ENCODE measurements at places on chromosomes 5 and 9.

DNA sequence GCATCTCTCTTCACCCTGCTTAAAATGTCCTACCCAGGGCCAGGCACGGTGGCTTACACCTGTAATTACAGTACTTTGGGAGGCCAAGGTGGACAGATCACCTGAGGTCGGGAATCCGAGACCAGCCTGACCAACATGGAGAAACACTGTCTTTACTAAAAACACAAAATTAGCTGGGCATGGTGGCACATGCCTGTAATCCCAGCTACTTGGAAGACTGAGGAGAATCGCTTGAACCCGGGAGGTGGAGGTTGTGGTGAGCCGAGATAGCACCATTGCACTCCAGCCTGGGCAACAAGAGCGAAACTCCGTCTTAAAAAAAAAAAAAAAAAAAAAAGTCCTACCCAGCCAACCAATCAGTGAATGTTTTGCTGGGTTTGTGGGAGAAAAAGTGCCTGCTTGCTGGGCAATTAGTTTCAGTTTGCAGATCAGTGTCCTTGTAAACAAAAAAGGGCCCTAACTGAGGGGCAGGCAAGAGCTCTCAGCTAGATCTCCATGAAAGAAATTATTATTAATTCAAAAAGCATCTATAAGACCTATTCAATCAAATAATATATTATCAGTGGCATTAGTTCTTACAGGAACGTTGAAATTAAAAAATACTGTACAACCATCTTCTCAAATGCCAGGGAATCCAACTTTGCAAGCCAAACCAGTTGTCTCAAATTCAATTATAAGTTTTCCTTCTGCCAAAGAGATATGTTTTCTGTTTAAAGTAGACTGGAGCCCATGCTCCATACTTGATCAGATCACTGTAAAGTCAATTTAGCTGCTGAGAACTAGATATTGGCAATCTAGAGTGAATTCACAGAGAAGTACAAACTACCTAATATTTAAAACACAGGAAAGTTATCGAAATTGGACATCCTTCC, 3.9 kb downstream of the MEGF9 start:
- DNase-seq, result peak; percentile 93

GRCh38 chr9:92716557-92716956, 46.6 kb upstream of the IPPK start:
- peak; percentile 66 for DNase-seq

GRCh38 chr9:94867281-94867841, 140.9 kb downstream of the AOPEP start:
- peak; percentile 64 for DNase-seq

DNA sequence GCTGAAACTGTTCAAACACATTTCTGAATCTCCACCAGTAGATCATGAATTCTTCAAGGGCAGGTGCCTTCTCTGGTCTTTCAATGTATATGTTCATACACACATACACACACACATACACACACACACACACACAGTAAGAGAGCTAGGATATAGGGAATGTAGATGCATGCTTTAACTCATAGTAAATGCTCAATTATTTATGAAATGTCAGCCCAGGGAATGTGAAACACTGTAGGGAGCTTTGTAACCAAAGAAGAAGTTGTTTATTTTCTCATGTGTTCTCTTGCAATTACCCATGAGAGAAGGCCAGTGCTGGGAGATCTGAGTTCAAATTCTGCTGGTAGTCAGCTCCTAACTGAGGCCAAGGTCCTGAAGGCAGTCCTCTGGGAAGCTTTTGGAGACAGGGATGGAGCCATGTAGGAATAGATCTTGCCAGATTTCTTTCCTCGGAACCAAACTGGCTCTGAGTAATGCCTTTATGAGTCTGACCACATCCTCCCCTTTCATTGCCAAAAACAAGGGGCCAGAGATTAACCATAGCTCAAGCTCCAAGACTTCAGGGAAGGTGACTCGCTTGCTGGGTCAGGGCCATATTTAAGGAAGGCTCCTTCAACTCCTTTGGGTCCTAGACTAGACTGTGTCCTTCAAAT, 487.0 kb upstream of the TNC start:
- peak; percentile 51 for DNase-seq

- DNase-seq, result no peak
Observed at GRCh38 chr5:88551724-88552345, 283.2 kb upstream of the TMEM161B start.

DNA sequence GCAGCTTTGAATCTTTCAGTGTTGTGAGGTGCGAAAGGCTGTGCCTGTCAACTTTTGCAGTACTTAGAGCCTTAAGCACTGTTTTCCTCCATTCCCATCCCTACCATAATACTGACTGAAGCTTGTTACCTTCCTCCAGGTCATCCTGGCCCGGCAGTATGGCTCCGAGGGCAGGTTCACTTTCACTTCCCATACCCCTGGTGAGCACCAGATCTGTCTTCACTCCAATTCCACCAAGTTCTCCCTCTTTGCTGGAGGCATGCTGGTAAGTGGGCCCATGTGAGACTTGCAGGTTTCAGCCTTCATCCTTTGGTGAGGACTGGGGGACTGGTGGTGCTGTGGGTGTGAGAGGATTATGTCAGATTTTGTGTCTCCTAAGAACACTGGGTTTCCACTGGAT, 1.5 kb downstream of the TMED9 start:
- no peak for DNase-seq
